ENCODE measurements at places on chromosomes 4 and X.
A peak's percentile ranks its signal among the peaks of the same experiment; 100 is the strongest.

- DNase-seq = no peak
Measured at GRCh38 chrX:123773258-123773988, 40.6 kb upstream of the THOC2 start.

DNA sequence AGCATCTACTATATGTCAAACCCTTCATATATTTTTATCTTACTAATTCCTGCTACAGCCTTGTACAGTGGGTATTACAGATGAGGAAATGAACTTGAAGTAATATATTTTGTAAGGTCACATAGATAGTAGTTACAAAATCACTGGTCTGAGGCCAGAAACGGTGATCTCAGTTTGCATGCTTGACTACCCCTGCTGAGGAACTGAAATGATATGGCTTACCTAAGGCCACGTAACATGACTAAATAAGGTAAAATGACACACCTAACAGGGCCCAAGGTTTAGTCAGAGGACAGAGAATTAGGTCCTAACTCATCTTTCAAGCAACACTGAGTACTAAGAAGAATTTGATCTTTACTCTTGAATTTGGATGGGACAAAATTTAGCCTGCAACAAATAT, 1.5 kb upstream of the COMMD8 start:
- no peak for DNase-seq

GRCh38 chr4:10747186-10747585, 62.6 kb upstream of the CLNK start:
- no peak for DNase-seq

DNA sequence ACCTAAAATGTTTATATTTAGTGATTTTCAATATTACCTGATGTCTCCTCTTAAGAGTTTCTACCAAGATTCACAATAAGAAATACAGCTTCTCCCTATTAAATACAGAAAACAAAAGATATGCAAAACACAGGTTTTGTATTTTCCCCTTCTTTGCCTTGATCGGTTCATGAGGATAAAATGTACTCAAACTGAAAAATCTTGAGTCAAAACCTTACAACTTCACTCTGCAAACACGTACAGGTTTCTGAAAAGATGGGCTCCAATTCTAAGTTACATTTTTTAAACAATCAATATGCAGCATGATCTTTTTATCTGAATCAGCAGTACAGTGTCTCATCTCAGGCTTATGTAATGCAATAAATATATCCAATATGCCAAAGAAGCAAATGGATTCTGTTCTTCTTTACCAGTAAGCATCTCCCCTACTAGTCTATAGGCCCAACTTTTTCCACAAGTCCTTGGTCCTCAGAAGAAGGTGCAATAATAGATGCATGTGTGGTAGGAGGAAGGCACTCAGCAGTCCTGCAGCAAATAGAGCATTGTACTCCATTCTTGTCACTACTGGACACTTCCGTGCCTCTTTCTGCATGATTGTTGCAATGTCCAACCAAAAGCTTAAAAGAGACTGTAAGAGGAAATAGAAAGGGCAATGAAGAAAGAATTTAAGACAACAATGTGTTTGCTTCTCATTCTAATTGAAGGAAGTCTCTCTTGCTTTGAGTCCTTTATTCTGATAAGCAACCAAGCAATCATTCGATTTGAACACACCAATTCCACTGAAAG, 3.2 kb downstream of the MAPK10 start:
- DNase-seq = no peak

GRCh38 chr4:139584784-139585183, 28.8 kb upstream of the SETD7 start:
- no peak for DNase-seq

GRCh38 chr4:15182600-15183220, 180.4 kb downstream of the CPEB2 start:
- no peak for DNase-seq

DNA sequence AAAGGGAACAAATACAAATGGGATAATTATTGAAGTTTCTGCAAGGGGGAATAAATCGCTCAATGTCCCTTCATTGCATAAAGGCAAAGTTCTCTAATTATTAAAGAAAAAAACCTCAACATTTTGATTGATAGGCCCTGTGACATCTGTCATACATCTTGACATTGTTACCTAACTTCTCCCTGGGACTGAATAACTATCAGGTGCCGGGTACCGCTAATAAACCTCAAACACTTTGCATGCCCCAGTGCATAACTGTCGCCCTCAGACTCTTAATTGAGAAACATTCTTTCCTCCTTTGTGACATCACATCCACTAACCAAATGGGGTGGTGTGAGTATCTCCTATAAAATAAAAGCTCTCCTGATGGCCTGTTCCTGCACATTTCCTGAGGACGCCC, at the start of gene ADAM29:
ADAM29 (plus strand) TSS at position 301 of the 400 bp plus-strand sequence. CDS start 57,168 bp downstream, outside the sequence.
- no peak for DNase-seq

DNA sequence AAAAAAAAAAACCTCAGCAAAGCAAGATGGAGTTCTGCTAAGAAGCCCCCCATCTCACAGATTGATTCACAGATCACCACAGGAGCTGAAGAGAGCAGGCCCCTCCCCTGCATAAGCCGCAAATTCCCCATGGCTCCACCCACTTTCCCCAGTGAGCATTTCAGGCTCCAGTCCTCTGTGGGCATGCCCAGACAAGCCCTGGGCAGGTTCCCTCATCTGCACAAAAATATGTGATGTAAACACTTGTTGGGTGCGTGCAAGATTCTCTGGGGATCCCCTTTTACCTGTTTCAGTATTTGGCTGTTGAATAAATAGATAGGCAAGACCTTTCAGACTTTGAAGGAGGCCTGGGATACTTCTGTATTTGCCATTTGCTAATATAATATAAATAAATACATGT, 514.3 kb downstream of the PCDH7 start:
- DNase-seq = no peak

DNA sequence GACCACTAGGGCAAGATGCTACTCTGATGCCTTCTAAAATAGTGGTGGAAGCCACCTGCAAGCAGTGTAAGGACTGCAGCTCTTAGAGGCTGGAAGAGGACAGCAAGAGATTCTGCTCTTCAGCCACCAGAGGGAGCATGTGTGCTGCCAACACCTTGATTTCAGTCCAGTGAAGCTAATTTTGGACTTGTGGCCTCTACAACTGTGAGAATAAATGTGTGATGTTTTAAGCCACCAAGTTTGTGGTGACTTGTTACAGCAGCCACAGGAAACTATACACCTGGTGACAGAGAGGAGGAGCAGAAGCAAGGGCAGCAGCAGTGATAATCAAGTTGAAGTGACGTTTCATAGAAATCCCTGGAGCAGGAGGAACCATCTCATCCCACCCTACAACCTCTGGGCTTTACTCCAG, 55.9 kb downstream of the FGFBP1 start:
- peak; percentile 13 for DNase-seq

DNA sequence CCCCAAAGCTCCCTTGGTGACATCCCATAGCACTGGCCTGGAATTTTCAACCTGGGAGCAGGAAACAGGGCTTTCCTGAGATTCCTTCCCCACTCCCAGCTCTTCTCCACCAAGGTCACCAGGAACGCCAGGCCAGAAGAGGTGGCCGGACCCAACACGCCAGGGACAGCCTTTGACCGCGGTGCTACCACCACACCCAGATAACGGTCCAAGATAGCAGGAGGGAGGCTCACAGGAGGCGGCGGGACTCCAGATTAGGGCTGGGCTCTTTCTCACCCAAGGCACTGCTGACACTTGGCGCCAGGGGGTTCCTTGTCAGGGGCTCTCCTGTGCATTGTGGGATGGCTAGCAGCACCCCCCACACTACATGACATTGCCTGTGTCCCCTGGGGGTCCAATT, 22.9 kb downstream of the ZFYVE28 start:
- DNase-seq = no peak

- no peak for DNase-seq
Measured at GRCh38 chrX:35726176-35726575, 72.0 kb upstream of the MAGEB16 start.

DNA sequence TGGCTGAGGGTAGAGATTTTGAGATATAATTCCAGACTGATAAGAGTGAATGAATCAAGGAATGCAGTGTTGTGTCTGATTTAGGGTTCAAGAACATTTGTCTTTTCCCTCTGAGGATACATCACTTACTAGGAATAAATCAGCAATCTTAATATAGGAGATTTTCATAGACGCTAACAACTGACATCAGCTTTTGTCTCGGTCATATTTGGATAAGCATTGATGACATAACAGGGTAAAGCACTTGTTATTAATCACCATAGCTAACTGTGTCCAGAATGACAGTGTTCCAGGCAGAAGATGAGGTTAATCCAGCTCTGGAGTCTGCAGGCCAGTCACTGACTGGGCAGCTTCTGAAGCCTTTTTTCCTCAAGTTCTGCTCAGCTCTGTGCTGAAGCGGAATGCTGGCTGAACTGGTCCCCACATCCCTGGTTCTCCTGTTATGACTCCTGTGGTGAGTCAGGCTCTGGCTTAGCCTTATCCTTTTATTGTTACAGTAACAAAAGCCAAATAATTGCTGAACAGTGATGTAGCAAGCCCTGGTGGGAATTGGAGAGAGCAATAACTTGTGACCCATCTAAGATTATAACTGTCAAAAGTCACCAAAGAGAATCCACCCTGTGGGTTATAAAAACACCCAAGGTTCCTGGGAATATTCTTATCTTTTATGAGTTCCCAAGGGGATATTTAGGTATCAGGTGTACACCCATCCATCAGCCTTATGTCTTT, 41.8 kb downstream of the FNIP2 start:
- no peak for DNase-seq

- no peak for DNase-seq
Measured at GRCh38 chr4:74098427-74098994, 484 bp downstream of the CXCL2 start.

- no peak for DNase-seq
Measured at GRCh38 chr4:21769404-21770147, 179.0 kb downstream of the KCNIP4 start.

DNA sequence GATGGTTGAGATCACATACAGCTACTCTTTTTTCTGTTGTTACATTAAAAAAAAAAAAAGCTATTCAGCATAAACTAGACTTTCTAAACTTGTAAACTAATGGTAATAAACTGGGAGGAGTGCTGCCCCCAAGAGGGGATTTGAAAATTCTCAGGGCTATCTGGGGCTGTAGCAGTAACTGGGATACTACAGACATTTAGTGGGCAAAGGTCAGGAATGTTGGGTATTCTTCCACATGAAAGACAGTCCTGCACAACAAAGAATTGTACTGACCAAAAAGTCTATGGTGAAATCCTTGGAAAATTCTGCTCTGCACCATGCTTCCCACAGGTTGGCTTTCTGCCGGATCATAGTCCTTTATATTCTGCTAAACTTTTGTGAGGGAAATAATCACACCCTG, 232.6 kb upstream of the BOD1L1 start:
- DNase-seq = no peak

DNA sequence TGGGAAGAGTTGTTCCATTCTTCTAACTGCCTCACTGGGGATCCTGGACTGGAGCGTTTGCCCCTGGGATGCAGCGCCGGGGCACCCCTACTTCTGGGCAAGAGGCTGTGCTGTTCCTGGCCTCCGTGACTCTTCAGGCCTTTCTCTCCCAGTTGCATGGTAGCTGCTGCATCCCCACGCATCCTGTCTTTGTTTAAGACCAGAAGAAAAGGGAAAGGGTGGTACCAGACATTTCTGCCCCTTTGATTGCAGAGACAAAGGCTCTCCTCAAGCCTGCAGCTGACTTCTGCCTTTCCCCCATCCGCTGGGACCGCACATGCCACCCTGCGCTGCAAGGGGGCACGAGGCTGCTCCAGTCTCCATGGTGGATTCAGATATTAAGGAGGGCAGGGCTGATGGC, 70.4 kb downstream of the SHROOM2 start:
- no peak for DNase-seq

- no peak for DNase-seq
Measured at GRCh38 chr4:149961876-149962597, 116.2 kb upstream of the DCLK2 start.

DNA sequence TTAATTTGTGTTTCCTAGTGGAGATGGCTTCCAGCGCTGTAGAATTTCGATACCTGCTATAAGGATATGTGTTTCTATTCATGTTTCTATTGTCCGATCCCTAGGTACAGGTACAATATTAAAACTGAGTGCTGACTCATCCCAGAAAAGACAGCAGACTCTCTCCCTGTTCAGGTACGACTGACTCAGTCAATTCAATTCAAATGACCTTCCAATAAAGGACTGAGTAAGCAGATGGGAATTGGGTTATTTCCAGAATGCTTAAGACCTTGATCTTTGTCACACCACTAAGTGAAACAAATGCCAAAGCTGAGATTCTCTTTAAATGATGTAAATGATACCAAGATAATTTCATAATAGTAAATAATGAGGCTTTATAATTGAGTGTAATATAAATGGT, 1596.9 kb downstream of the RPA4 start:
- DNase-seq = no peak

GRCh38 chrX:41958861-41959260, 35.5 kb upstream of the CASK start:
- no peak for DNase-seq

DNA sequence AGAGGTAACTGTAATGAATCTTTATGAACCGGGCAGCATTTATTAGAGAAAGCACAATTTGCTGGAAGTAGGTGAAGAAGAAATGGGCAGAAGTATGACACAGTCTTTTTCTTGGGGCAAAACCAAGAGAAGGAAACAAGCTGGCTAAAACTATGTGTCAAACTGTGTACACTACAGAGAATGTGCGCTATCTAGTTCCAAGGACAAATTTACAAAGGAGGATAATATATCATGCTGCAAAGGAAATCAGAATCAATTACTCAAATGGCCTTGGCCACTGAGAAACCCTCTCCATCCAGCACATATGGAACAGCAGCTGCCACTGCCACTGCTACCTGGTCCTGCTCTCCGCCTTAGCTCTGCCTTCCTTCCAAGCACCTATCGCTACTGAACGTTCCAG, 17.1 kb upstream of the MECP2 start:
- DNase-seq = no peak

- no peak for DNase-seq
Measured at GRCh38 chrX:43970528-43970927, 2.7 kb downstream of the NDP start.

GRCh38 chrX:29617725-29618124, 597.6 kb upstream of the MAGEB2 start:
- no peak for DNase-seq

GRCh38 chr4:146267826-146268225, 53.5 kb downstream of the REELD1 start:
- DNase-seq = no peak

DNA sequence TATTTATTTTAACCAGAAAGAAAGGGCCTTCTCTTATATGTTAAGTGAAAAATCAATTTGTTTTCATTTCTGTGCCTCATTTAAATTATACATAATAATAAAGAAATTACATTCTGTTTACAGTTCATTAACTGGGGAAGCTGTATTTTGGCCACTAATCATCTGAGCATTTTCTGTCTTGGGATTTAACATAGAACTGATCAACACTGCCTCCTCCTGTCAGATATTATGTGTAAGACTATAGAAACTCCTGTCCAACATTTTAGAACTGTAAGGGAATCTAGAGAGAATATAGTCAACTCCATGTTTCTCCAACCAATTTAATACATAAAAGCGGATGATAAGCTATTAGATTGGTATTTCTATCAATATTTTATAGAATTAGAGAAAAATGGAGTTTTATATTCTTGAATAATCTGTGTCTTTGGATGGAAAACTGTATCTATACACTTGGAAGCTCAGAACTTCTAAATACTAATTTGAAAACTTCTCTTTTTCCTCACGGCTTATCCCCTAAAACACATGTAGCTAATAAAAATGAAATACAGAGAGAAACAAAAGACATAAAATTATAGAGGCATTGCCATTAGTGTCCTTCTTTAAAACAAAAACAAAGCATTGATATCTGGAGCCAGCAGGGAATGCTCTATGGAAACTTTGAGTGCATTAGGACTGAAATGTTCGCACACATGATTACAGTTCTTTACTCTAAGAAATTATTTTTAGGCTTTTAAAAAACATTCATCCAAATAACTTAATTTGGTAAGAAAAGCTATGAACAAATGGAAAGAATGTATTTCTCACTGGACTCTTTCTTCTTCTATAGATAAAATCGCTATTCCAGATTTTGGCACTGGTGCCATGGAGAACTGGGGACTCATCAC, 33.1 kb downstream of the ENPEP start:
- DNase-seq = no peak
